ENCODE measurements at places on chromosomes 3 and 15.

- DNase-seq = no peak
Observed at GRCh38 chr3:115626721-115627120, 3.4 kb downstream of the GAP43 start.

GRCh38 chr3:196774191-196774820, 34.6 kb downstream of the PAK2 start:
- DNase-seq = no peak

DNA sequence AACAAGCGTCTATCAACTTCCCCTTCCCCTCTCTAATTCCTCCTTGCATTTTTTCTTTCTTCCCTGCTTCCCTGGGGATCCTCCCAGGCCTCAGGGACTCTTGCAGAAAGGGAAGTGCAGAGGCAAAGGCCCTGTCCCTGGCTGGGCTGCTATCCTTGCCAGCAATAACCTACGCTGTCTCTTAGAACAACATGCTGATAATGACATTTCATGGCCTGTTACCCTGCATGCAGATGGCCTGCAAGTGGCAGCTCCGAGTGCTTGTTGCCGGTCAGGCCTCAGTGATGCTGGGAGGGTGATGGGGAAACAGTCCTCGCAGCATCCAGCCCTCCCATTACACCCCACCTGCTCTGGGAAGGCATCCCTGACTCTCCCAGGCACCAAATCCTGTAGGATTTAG, 167.6 kb downstream of the RAB11A start:
- no peak for DNase-seq

DNA sequence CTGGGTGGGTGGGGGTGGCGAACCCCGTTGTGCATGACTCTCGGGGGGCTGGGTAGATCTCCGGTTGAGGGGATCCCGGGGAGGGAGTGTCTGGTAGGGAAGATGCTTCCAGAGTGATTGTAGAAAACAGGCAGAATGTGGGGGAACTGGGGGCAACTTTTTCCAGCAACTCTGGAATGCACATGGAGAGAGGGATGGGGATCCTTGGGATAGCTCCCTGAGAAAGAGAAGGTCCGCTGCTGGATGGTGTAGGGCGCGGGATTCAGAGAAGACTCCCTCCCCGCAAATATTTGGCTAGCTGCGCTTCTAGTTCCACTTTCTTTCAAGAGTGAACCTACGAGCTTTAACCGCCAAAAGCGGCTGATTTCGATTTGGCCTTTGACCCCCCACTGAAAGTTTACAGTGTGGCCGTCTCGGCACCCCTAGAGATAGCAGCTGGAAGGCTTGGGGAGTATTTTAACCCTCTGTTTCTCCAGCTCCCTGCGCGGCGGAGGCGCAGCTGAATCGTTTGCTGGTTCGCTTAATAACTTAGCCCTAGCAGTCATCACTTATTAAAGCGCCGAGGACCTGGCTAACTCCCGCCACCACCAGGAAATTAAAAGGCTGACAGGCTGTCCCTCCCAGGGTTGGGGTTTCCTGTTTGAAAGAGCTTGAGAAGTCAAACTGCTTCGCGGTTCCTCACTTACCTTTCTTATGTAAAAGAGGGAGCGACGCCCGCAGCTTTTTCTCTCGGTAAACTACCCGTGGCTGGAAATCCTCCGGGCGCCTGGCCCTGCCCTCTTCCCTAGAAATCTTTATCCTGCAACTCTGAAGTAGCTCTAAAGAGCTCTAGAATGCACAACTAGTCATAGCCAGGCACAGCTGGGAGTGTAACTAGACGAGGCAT, 1.2 kb downstream of the PHLDB2 start:
- peak; percentile 85 for DNase-seq

DNA sequence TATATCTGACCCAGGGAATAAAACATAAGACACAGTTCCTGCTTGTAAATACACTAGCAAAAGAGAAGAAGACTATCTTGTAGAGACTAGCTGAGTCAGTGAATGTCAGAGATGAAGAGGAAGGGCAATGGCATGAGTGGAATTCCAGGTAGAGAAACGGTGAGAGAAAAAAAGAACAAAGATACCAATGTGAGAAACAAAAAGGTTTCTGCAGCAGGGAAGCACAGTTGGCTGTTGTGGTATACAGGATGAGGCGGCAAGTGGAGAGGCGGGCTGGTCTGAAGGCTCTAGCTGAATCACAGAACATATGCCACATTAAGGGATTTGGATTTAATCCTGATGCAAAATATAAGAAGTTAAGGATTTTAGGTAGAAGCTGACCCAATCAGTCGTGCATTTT, 17.1 kb upstream of the TASOR start:
- no peak for DNase-seq

DNA sequence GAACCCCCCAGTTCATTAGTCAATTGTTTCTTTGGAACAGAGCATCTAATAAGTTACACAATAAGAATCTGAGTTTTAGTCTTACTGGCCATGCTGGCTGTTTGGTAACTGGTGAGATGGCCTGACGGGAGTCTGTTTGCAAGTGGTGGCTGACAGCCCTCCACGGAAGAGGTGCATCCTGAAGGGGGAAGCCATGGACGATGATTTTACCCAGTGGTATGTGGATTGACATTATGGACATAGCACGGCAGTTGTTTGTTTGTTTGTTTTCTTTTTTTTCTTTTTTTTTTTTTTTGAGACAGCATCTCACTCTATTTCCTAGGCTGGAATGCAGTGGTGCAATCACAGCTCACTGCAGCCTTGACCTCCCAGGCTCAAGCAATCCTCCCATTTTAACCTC, 156.0 kb downstream of the RPLP1 start:
- no peak for DNase-seq

DNA sequence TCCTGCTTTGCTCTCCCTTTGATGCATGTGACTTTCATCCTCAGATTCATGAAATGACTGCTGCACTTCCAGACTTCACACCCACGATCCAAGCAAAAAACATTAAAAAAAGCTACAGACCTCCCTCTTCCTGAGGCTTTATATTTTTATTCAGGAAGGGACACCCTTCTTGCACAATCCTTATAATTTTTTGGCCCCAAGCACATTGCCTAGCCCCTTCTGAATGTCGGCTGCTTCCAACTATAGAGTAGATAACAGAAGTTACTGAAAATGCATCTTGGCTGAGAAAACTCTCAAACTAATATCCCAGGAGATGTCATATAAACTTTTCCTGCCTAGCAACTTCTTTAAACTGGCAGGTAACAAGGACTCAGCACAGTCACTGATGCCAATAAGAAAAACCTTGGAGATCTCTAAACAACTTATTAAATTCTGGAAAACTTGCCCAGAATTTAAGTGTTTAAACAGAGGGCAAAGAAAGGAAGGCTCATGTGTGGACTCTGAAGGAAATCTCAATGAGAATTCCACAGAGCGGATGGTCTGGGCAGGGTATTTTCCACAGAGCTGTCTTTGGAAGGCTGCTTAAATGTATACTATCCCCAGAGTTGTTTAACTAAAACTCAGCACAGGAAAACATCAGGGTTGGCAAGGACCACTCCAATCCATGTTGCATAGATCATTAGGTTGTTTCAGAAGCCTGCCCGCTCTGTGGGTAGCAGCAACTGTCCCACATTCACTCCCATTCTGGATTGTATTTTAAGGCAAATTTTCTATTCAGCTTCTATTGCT, 746.8 kb upstream of the LMCD1 start:
- DNase-seq = no peak

- peak; percentile 84 for DNase-seq
Observed at GRCh38 chr3:31704591-31705179, 172.0 kb downstream of the STT3B start.

DNA sequence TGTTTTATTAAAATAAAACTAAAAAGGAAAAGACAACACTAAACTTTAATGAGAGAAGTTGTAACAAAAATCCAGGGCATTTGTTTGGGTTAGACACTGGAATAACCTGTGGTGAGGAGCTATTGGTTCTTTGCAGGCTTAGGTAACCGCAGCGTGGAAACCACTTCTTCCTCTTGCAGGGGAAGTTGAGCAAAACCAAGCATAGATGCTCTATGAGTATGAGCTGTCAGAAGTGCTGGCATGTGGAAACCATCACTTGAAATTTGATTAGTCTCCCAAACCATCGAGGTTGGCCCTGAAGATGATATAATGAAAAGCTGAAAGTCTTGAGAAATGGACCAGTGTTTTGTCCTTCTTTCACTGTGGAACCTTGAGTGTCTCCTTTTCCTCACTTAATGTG, 127.1 kb upstream of the RBMS3 start:
- no peak for DNase-seq

GRCh38 chr15:101149864-101150722, 101.8 kb downstream of the CHSY1 start:
- no peak for DNase-seq

- no peak for DNase-seq
Observed at GRCh38 chr3:54273791-54274190, 151.4 kb downstream of the CACNA2D3 start.

DNA sequence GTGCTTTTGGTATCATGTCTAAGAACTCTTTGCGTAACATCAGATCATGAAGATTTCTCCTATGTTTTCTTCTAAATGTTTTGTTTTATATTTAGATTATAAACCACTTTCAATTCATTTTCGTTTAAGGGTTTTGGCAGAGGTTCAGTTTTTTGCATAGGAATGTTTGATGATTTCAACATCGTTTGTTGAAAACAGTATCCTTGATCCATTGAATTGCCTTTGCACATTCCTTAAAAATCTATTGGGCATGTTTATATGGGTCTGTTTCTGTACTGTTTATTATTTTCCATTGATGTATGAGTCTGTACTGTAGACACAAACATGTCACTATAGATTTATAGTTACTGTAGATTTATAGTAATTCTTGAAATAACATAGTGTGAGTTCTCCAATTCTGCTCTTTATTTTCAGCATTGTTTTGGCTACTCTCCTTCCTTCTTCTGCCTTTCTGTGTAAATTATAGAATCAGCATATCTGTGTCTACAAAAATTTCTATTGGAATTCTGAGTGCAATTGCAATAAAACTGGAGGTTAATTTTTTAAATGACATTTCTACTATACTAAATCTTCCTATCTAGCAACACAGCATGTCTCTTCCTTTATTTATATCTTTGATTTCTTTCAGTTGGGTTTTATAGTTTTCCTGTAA, 374.0 kb downstream of the SV2B start:
- no peak for DNase-seq

DNA sequence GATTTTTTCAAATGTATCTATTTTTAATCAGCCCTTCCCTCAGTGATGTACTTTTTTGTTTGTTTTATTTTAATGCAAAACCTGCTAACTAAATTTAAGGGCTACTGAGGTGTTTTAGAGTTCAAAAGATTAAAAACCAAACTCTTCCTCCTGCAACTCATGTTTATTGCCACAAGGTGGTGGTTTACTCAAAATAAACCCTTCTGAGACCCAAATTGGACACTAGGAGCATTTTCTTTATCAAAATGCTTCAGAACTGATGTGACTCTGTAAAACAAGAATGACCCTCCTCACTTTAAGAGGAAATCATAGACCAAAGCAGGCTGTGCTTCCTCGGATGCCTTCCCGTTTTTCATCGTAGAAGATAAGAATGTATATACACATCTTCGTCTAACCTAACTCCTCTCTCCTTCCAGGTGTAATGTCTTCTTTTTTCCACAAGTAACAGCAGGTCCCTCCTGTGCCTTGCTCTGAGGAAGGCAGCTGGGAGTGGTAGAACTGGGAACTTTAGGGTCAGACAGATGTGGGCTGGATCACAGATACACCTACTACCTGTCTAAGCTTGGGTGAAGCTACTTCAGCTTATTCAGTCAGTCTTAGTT, 2.9 kb upstream of the NME9 start:
- peak; percentile 29 for DNase-seq

DNA sequence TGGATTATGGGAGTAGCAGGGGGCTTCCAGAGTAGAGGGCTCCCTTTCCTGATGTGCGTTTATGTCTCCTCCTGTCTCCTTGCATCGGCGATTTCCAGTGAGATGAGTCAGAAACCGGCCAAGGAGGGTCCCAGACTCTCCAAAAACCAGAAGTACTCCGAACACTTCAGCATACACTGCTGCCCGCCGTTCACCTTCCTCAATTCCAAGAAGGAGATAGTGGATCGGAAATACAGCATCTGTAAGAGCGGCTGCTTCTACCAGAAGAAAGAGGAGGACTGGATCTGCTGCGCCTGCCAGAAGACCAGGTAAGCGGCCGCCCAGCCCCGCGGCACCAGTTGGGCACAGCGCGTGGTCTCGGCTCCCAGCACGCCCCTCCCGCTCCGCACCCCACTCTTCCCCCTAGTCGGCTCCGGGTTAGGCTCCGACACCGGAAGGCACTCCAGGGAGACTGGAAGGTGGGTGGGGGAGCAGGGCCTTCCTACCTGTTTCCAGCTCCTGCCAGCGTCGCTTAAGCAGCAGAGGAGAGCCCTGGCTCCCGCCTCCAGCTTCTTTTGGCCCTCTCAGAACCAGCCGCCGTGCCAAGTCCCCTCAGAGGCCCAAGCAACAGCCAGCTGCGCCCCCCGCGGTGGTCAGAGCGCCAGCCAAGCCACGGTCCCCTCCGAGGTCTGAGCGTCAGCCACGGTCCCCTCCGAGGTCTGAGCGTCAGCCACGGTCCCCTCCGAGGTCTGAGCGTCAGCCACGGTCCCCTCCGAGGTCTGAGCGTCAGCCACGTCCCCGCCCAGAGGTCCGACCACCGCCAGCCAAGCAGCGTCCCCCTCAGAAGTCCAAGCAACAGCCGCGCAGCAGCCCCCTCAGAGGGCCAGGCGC, 34.7 kb downstream of the MOBP start:
- no peak for DNase-seq

Data from urothelium cell line (cell line).